ENCODE measurements at places on chromosomes 3 and 15.

GRCh38 chr3:80043226-80043625, 275.4 kb upstream of the ROBO1 start:
- DNase-seq = no peak

GRCh38 chr3:168714609-168715240, 619.0 kb upstream of the GOLIM4 start:
- no peak for DNase-seq

DNA sequence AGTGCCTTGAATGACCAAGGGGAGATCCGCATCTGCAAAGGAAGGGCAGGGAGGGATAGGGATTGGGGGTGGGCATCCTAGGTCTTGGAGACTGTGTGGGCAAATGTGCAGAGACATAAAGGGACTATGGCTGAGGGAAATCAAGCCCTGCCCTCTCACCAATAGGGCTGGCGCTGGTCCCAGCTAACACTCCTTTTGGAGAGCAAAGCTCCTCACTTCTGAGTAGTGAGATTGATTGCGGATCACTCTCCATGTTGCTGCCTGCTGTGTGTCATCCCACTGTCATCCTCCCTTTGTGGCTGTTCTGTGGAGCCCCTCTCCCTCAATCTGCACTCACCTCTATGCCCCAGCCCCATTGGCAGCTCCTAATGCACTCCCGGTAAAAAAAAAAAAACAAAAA, 2.2 kb upstream of the CELSR3 start:
- no peak for DNase-seq

DNA sequence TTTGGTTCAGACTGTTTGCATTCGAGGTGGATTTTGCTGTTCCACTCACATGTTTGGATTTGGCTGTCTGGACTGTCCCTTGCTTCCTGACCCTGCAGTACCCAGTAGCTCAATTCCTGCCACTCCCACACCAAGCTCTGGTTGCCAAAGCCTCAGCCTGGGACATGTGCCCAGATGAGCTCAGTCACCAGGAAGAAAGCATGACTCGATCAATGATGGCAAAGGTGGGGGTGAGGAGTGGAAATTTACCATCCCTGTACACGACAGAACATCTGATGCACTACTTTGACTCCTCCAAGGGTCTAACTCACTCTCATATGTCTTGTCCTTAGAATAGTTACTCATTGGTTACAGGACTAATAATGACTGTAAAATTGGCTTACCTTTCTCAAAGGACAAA, 45.2 kb downstream of the ZNF385D start:
- DNase-seq = no peak

- no peak for DNase-seq
These were observed 101.2 kb downstream of the SEC22A start for GRCh38 chr3:123302961-123303360.

DNA sequence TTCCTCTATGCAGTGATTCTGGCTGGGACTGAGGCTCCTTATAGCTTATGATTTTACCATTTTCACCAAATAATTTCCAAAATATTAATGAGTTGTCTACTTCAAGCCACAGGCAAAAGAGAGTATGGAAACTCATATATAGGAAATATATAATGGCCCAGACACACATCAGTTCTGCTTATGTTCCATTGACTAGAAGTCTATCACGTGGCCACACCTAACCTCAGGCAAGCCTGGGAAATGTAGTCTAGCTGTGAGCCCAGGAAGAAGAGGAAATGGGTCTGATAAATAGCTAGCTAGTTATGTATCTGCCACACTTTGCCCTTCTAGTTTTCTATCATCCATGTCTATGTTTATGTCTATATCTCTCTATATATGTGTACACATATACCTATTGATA, 195.1 kb downstream of the OTOL1 start:
- DNase-seq = no peak

DNA sequence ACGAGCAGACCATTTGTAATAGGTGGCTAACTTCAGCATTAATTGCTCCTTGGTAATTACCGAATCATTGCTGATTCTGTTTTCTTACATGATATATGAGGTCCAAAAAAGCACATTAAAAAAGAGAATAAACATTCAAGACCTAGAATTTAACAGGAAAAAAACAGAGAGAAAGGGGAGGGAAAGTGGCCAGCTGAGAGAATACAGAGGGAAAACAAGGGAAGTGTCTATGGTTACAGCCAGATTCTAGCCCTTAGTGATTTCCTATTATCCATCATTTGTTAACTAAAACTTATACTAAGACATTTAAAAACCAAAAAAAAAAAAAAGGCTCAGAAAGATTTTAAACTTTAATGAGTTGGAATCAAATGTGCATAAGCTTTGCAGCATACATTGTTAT, 168.7 kb downstream of the LRTM1 start:
- DNase-seq = no peak

GRCh38 chr3:10983219-10983916, 9.2 kb upstream of the SLC6A1 start:
- no peak for DNase-seq

GRCh38 chr3:179606534-179607085, 2.0 kb downstream of the NDUFB5 start:
- no peak for DNase-seq

GRCh38 chr15:79028411-79028964, 62.1 kb downstream of the RASGRF1 start:
- DNase-seq = peak; percentile 43

- no peak for DNase-seq
These were observed 29.4 kb downstream of the SV2B start for GRCh38 chr15:91129436-91129835.

- no peak for DNase-seq
These were observed 1.5 kb downstream of the VIPR1 start for GRCh38 chr3:42503957-42504333.

GRCh38 chr3:193673845-193674244, 80.8 kb downstream of the OPA1 start:
- no peak for DNase-seq

GRCh38 chr3:11878837-11879236, 32.2 kb upstream of the TAMM41 start:
- peak; percentile 16 for DNase-seq

DNA sequence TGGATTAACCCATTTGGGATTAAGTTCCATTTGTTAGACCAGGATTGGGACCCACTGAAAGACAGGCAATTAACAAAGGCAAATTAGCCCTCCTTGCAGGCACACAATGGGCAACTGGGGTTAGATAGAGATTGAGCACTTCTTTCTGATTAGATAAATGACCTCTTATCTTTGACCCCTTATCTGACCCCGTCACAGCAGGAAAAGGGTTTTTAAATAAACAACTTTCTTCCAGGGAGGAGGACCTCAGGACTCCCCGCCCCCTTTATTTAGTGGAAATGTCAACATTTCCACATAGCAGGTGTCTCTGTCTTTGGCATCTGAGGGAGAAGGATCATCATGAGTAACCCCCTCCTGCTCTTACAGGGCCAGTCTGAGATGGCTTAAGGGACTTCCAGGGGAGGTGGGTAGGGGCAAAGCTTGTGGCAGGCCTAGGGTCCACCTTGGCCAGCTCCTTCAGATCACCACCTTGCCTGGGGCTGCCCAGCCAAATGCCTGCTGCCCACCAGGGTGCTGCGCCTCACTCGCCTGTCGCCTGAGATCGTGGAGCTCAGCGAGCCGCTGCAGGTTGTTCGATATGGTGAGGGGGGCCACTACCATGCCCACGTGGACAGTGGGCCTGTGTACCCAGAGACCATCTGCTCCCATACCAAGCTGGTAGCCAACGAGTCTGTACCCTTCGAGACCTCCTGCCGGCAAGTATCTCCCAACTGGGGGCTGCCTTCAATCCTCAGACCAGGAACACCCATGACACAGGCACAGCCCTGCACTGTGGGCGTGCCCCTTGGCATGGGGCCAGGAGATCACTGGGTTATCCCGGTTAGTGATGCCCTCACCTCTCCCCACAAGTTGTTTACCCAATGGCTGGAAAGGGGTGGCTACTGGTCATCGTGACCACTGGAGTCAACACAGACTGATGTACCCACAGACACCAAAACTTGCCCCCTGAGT, 2.6 kb upstream of the WDR6 start:
- no peak for DNase-seq

- DNase-seq = no peak
These were observed 257.9 kb downstream of the PDCD6IP start for GRCh38 chr3:34056181-34056910.

- no peak for DNase-seq
These were observed 1073.5 kb downstream of the NAALADL2 start for GRCh38 chr3:175932586-175932985.

GRCh38 chr3:148146947-148147826, 550.5 kb upstream of the AGTR1 start:
- no peak for DNase-seq

DNA sequence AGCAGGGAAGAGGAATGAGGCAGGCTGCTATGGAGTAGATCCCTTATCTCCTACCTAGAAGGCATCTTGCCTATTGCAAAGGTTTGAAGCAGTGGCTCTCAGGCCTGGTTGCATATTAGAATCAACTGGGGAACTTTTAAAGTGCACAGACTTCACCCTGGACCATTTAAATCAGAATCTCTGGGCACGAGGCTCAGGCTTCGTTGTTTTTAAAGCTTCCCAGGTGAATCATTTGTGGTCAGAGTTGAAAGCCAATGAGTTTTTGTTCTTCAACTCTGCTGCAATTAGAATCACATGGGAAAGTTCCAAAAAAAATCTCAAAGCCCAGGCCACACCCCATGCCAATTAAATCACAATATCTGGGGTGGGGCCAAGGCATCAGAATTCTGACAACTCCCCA, 773.1 kb downstream of the AGBL1 start:
- DNase-seq = no peak

GRCh38 chr3:140453750-140454149, 224.1 kb upstream of the TRIM42 start:
- DNase-seq = no peak

GRCh38 chr15:55481842-55482241, 26.2 kb downstream of the DNAAF4 start:
- DNase-seq = no peak

GRCh38 chr3:101531473-101532086, 18.6 kb upstream of the SENP7 start:
- no peak for DNase-seq

DNA sequence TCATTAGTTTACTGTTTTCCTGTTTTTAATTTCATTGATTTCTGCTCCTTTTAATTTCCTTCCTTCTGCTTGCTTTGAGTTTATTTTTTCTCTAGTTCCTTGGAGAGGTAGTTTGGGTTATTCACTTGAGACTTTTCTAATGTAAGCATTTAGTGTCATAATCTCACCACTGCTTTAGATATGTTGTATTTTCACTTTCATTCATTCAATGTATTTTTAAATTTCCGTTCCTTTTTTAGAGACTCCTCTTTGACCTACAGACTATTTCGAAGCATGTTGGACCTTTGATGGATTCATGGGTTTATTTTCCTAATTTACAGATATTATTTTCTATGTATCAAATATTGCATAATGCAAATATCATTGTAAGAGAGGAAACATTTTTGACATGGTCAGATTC, 23.3 kb downstream of the KLHL18 start:
- DNase-seq = no peak

- peak; percentile 72 for DNase-seq
These were observed 76.0 kb downstream of the HMG20A start for GRCh38 chr15:77496715-77497109.

DNA sequence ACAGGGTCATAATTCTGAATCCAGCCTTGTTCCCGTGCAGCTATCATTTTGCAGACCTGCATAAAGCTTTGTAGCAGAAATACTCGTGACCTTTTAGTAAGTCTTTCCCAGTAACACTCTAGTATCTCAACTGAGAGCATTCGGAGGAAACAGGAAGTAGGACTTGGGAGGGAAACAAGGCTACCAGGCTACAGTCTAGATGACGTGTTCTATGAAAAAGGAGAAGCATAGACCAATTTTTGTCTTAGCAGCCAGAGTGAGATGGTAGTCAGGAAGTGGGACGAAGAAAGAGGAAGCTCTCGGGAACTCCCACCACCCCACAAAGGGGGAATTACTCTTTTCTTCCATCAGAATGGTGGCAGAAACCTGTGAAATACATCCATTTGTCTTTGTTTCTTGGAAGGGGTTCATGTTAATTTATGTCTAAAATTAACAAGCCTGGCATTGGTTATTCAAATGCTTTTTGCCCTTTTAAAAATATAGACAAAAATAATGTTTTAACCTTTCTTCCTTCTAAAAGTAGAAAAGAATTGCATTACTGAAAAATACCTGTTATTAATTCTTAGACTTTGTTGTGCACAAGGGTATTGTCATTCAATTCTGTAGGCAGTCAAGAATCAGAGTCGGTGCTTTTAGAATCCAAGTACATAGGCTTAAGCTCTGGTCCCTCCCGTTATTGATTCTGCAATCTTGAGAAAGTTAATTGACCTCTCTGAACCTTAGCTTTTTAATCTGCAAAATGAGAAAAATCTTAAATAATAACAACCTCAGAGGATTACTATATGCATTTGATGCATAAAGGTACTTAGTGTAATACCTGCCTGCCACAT, 1.6 kb upstream of the SUCNR1 start:
- DNase-seq = no peak

DNA sequence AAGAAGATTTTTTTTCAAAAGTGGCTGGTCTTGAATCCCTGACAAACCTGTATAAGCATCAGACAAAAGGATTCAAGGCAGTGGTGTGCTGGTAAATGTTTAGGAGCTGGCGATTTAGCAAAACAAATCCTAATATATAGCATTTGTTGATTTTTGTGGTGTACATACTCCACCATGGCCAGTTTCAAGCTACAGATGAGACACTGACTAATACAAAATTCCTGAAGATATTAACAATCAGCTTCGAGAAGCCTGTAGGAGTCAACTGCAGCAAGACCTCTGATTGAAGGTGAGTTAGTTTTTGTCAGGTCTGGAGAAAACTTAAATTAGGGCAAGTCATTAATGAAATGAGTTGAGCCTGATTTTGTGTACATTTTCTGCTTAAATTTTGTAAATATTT, 6.7 kb downstream of the STRIT1 start:
- DNase-seq = no peak

DNA sequence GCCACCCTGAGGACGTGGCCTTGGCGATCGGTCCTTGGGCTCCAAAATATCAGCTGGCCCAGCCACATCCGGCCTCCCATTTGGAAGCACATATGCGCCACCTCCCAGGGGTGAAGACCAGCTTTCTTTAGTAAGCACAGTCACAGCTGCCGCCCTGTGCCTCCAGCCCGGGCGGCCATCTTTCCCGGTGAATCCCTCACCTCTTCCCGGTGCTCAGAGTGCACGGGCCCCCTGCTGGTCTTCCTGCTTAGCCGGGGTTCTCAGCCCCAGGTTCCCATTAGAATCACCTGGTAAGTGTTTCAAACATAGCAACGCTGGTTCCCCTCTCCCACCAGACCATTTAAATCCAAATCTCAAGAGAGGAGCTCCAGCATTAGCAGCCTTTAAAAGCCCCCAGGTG, 232.2 kb downstream of the VPS13C start:
- DNase-seq = no peak

GRCh38 chr3:177330779-177331178, 133.5 kb upstream of the TBL1XR1 start:
- DNase-seq = no peak

DNA sequence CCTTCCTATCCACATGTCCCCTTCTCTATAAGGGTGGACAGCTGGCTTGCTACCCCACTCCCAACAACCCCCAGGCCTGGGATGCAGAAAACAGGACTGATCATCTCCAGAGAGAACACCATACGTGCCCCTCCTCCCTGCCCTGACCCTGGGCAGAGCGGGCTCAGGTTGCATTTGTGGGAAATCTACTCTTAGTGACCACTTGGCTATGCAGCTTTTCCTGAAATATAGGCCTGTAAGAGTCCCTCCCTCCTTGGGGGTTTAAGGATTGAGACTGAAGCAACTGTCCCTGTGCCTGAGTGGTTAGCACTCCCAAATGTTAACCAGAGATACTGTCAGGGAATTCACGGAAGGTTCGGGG, 11.7 kb downstream of the SH2D7 start:
- DNase-seq = no peak
